Hematopoietic multipotent progenitor cell treated with erythropoietin and hydrocortisone succinate and interleukin-3 and kit ligand, for 17 days (in vitro differentiated cells): ENCODE measurements at places on chromosomes 1 and 21.

GRCh38 chr1:91123773-91124172, 101.9 kb upstream of the ZNF644 start:
- DNase-seq = no peak

DNA sequence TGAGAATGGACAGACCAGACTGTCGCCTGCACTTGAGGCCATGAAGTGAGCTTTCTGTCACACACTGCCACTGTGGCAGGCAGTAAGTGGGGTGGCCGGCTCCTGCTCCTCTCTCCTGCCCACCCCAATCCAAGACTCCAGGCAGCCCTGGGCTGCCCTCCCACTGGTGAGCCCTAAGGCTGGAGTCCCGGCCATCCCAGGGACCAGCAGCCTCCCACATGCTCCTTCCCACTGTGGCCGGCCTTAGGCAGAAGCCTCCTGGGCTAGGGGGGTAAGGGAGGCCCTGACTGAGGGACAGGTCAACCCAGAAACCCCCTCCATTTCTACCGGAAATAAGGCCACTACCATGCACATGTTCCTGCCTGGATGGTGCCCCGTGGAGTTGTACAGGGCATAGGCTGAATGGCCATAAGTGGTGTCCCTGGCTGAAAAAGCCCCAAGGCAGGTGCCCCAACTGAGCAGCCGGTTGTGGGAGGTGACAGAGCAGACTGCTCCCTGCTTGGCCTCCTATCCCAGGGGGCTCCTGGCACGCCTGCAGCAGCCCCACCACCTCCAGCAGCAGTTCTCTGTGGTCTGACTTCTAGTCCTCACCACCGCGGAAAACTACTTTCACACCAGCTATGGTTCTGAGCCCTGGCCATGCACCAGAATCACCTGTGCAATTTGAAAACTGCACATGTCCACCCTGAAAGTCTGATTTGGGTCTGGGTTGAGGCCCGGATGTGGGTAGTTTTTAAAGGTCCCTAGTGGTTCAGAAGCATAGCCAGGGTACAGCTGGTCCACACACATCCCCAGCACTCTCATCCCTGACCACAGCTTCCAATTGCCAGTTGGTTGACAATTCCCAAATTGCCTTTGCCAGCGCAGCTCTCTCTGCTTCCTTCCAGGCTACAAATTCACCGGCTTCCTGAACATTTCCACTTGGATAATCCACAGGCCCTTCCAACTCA, 1.6 kb upstream of the ARTN start:
- DNase-seq = no peak

DNA sequence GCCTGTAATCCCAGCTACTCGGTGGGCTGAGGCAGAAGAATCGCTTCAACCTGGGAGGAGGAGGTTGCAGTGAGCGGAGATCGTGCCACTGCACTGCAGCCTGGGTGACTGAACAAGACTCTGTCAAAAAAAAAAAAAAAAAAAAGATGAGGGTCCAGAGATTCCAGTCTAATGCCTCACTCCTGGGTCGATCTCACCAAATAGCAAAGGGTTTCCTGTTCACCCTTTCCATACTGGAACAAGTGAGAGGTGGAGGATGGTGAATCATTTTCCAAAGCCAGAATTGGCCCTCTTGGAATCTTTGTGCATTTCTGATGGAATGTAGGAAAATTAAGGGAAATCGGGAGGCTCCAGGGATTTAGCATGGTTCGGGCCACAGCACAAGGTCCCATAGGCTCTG, 58.1 kb upstream of the ZNF648 start:
- no peak for DNase-seq

DNA sequence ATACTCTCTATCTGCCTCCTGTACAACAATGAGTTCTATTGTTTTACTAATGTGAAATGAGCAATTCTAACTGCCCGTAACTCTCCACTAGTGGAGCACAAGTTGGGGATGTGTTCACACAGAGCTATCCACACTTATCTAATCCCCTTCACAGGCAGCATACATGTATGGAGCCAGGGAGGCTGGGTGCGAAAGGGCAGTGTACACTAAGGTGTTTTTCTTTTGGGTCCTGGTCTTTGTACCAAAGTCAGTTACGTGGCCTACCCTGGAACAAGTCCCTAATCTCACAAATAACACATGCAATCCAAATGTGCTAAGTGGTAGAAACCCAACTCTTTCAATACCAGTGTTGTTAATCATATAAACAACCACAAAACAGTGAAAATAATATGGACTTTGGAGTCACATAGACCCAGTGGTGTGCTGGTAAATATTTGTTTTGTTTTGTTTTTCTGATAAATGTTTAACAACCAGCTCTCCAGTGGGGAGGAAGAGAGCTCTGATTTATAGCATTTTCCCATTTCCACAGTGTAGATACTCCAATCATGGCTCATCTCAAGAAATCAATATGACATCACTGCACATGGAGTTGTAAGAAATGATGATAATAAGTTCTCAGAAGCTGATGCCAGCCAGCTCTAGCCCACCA, 319.9 kb upstream of the DUSP10 start:
- no peak for DNase-seq

DNA sequence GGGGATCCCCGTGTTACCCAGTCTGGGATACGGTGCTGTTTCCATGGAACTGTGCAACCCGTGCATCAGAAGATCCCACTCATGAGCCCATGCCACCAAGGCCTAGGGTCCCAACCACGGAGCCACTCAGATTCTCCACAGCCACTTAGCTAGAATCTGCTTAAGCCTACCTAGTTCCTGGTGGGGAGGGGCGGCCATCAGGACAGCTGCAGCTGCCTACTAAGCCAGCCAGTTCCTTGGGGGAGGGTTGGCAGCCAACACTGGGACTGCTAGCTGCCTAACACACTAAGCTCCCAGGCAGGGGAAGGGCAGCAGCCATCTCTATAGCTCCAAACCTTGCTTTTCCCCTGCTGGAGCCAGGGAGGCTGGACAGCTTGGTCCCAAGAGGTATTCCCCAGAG, 549.2 kb upstream of the BRINP3 start:
- no peak for DNase-seq

DNA sequence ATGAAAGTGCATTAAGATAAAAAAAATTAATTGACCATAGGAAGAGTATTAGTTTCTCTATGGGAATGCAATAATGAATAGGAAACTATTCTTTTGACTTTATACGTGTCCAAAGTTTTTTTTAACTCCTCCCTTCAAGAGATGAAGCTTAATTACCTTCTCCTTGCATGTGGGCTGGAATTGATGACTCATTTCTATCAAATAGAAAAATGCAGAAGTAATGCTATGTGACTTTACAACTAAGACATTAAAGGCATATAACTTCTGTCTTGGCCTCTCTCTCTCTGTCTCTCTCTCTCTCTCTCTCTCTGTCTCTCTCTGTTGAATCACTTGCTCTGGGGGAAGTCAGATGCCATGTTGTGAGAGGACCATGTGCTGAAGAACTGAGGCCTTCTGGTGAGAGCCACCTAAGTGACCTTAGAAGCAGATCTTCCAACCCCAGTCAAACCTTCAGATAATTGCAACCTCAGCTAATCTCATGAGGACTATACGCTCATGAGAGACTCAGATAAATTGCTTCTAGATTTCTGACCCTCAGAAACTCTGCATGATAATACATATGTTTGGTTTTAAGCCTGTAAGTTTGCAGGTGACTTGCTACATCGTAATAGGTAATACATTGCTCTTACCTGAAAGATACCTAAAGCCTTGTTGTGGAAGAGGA, 414.2 kb downstream of the KCNT2 start:
- DNase-seq = no peak

GRCh38 chr1:206445116-206445515, 25.2 kb upstream of the IKBKE start:
- no peak for DNase-seq

GRCh38 chr21:38039369-38039768, 123.1 kb upstream of the KCNJ6 start:
- DNase-seq = no peak

DNA sequence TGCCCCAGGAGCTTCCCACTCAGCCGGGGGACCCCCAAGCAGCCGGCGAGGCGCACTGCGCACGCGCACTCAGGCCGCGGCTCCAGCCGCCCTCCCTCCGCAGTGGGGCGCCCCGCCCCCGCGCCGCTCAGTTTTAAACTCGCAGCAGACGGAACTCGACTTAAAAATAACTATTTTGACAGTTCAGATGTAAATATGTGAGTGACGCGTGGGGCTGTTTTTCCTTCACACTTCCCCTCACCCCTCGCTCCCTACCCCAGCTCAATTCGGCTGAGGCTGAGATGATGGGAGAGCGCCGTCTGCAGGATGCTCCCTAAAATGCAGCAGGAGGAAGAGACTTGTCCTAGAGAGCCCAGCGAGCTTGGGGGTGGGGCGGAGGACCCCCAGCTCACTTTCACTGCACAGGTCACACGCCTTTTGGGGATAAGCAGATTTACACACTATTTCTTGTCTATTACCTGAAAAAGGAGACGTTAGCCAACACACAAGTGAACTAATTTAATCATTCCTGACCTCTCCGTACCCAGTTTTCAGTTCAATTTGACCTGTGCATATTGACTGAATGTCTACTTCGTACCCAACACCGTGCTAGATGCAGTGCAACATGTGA, 8.9 kb upstream of the LEMD1 start:
- DNase-seq = peak; percentile 16

DNA sequence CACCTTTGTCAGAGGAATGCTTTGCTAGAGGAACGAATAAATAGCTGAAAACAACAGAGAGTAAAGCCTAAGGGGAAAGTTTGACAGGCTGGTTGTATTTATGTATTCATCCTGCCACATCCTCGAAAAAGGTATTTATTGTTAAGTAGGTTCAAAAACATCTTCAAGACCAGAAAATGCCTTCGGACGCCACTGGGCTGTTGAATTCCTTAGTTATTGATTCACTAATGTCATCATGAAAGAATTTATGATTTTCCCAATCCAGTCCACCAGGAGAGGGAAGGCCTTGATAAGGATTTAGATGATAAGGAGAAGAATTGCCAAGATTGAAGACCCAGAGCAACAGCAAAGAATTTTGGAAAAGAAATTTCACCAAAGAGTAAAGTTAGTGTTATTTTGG, 35.2 kb upstream of the MAB21L3 start:
- no peak for DNase-seq

GRCh38 chr1:36349241-36349671, 25.8 kb upstream of the EVA1B start:
- DNase-seq = no peak

GRCh38 chr1:92857817-92858216, 26.0 kb downstream of the RPL5 start:
- DNase-seq = no peak

DNA sequence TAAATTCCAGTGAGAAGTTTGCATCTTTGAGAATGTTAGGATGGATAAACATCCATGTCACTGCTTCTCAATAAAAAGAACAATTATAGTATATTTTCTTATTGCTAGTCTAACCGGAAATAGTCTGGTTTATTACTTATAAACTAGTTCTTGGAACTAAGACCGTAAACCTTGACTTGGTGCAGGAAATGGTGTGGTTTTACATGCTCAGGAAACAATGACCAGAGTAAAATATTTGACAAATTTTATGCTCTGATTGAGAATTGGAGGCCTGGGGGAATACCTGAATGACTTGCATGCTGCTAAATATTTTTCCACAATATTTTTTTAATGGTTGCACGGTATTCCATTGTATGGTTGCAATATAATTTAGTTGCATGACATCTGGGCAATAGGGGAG, 76.3 kb downstream of the XCL2 start:
- no peak for DNase-seq

GRCh38 chr1:173551699-173552098, 51.2 kb downstream of the SLC9C2 start:
- DNase-seq = no peak
